ENCODE measurements at places on chromosomes 11 and 22. TPM values are rescaled to one million over a fixed set of nuclear protein-coding genes. Genes with fewer than 3 reads are reported as not detected.

Gene ANO9
- total RNA-seq: not detected

DNA sequence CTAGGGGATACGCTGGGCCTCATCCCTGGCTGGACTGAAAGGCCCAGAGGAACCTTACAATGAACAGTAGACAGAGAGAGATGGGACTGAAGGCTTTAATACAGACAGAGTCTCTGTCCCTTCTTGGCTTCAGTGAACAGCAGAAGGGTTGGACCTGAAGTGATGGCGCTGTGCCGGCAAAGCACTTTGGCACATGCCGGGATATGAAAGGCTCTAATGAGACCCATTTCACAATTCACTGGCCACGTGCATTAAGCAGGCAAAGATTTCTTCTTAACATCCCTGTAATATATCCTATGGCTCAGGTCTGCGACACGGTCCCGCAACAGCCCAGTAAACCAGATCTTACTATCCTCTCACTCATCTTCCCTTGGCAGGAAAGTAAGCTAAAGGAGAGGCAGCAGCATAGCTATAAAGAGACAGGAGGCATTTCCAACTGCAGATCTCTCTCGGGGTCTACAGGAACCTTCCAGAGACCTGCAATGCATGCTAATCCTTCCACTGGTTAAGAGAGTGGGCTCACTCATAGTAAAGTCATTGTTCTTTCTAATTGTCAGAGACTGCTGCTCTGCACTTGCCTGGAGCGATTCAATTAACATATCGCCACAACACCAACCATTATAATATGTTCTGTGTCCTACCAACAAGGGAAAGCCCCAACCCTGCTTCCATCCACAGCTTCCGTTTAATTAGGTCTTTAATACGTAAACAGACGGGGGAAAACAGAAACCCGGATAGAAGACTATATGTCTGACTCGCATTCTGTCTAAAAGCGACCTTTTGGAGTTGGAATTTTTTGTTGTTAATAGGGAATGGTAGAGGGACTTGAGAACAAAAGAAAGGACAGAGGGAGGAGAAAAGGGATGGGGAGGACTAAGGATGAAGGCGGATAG is 1179.0 kb downstream of the LRRC4C start:
- no peak for DNase-seq

GRCh38 chr11:40188848-40189247 is 1270.6 kb downstream of the LRRC4C start:
- DNase-seq: no peak

DNA sequence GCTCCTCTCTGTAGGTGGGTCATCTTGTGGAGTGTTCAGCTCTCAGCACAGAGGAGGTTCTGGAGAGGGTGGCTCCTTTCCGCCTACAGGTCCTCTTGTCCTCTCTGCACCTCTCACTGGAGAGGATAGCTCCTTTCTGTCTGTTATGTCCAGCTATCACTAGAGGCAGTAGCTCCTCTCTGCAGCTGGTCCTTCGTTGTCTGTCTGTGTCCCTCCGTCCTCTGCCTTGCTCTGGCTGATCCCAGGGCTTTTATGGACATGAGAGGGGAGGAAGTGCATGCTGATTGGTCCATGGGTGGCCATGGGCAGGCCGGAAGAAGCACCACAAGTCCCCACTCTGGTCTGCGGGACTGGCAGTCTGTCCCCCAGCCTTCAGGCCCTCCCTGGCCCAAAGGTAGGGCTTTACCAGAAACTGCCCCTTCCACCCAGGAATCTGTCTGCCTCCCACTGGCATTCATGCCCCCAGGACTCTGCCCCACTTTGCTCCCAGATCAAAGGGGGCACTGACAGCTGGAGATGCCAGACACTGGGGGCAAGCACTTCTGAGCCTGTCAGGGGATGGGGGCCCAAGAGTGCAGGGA is 38.6 kb upstream of the CALCB start:
- DNase-seq: no peak

DNA sequence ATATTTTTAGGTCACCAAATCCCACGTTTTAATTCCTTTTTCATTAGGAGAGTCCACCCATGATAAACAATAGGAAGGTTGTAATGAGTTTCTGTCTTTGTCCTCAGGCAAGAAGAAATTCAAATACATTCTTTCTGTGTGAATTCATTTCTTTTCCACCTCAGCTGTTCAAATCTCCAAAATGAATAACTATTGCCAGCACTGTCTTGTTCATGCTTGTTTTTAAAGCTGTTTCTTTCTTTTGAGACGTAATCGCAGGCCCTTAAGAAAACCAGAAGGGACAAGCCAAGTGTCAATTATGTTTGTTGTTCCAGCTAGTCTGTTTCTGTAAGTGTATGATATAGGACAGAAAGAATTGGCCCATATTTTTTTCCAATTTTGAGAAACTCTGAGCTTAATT is 20.2 kb downstream of the MMP27 start:
- no peak for DNase-seq

GRCh38 chr11:30316237-30316636 is 6.7 kb upstream of the ARL14EP start:
- no peak for DNase-seq

Measured in heart right ventricle (tissue), 16 donors.